ENCODE measurements at places on chromosomes 6 and 20.

DNA sequence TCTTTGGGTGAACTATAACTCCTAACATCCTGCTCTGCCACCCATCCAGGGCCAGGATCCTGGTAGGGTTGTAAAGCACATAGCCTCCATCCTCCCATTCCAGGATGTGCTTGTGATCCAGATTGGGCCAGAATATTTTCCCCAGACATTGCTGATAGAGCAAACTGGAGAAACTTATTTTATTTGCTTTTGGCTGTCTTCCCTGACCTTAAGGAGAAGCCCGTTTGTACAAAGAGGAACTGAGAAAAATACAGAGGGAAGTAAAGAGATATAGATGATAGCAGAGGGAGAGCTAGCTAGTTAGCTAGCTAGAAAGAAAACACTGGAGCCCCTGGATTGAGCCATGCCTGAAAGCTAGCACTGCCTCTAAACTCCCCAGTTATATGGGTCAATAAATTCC lies 9.0 kb upstream of the HDAC2 start:
- DNase-seq, result no peak

DNA sequence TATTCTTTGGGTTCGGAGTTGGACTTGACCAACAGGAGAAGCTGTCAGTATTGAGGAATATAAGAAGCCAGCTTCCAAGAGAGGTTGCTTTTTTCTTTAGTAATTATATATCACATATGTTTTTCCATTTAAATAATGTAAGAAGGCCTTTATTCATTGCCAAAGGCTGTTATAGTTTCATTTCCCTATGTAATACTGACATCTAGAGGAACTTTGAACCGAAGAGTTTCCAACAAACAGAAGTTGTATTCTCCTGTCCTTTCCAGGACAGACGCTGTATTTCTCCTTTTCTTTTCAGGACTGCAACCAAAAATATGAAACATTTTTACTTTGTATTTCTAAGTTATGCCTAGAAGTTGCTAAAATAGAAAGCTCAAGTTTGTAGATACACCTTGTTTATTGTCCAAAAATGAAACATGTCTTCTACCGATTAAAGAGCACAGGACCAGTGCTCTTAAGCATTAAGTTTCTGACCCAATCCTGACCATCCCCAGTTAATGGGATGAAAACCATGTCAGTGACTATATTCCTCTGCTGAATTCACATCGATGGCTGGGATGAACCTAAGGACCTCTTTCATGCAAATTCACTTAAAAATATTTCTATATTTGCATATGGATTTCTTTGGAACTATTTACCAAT lies 55.1 kb downstream of the MYLK4 start:
- DNase-seq, result no peak

- DNase-seq, result no peak
Observed at GRCh38 chr6:72287801-72288200, 334.1 kb upstream of the KCNQ5 start.

DNA sequence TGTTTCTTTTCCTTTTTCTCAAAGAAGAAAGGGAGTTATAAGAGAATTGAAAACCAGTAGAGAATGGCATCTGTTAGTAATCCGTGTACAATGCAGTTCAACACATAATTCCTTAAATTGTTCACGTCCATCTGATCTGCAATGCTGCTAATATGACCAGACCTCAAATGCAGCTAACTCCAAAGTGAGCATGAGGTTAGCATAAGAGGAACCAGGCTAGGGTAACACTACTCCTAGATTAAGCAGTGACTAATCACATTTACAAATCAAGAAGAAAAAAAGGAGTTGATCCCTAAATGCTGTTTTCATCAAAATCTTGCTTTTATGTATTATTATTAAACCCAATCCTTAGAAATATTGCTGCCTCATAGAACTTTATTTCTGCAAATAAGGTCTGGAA lies 432.7 kb upstream of the ARID1B start:
- no peak for DNase-seq

DNA sequence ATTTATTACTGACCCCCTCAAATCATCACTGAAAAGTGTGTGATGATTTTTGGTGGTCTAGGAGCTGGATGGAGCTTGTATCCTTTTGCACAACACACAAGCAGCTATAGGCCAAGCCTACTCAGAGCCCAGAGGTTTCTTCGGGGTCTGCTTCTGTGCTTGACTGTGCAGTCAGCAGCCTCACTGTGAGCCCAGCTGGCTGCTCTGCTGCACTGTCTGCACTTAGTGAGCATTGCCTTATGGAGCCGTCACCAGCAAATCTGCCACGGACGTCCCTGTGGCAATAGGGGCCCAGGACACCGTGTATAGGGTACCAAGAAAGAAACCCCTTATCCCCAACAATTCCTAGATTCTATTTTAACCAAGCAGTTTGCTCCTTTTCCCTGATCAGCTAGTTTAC lies 38.6 kb upstream of the GMPR start:
- no peak for DNase-seq

- DNase-seq, result no peak
Observed at GRCh38 chr20:58576603-58576970, 61.4 kb upstream of the APCDD1L start.

DNA sequence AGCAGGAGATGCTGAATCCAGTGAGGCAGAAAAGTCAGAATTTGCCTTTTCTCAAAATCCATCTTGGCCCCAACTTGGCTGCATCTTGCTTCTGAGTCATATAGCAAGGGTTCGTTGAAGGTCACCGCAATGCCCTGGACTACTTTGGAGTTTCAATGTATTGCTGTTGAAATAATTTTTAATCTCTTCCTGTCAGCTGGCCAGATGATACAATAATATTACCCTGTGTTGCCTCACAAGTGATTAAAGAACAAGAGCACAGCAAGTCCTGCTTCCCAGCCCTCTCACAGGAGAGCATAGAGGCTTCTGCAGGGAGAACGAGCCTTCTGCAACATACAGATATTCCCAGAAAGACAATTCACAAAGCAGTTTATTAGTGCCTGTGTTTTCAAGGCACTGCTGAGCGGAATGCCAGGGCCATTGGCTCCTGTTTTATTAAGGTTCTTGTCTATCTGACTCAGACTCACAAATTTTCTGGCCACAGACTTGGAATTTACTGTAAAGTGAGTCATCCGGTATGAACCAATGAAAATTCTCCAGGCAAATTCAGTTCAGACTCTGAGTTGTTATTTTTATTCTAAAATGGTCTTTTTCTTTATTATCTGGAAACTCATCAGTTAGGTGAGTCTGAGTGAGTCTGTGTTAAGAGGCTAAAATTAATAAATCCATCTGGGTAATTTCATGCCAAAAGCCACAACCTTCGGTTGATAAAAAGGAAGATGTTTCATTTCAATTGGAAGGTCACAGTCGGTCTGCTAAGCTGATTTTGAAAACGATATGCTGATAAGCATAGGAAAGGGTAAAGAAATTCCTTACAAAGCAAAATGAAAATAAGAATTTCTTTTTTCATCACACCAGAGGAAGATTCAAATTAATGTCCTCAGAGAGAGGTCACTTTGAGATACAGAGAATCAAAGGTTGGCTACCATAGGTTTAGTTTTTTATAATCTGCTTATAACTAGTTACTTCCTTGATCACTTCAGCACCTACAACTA lies 289.4 kb upstream of the STXBP5 start:
- DNase-seq, result no peak

- no peak for DNase-seq
Observed at GRCh38 chr6:53487080-53487479, 57.8 kb downstream of the GCLC start.

DNA sequence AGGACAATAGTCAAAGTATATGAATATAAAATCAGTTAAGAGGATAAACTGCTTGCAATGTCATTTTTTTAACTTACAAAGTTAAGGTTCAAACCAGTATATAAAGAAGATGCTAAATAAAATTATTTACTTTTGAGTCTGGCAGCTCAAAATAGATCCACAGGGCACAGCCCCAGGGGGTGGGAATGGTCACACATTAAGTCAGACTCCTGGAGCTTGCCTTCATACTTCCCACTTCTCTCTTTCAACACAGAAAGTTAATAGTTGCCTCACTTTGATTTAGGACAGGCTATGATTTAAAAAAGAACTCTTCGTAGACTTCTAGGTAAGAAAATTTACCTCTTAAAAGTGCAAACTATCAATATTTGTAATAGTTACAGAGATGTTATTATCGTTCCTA lies 158.3 kb upstream of the RUNX2 start:
- no peak for DNase-seq

DNA sequence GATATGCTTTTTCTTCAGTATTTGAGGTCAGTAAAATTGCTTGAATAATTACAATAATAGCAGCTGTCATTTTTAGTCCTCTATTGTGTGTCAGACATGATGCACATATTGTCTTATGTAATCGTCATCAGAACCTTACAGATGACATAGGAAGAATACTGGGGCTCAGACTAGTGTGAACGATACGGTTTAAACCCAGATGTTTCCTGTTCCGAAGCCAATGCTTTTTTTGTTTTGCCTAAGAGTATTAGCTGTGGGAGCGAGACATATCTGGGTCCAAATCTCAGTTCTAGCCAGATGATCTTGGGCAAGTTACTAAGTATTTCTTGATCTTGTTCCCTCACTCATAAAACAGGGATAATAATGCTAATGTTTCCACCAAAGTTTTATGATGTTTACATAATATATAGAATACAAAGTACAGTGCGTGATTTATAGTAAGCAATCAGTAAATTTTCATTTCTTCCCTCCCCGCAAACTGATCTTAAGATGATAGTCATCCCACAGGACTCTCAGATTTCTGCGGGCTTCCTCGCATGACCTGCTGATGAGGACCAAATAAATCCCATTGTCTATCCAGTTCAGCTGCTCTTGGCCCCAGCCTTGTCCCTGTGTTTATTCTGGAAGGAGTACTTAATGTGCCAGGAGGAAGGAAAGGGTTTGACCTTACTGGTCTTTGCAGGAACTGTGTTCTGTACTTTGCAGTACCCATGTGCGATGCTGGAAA lies 98.2 kb downstream of the CAP2 start:
- DNase-seq, result no peak

- no peak for DNase-seq
Observed at GRCh38 chr6:143146186-143146851, 85.6 kb downstream of the AIG1 start.

- no peak for DNase-seq
Observed at GRCh38 chr6:15475872-15476271, 187.0 kb downstream of the DTNBP1 start.

DNA sequence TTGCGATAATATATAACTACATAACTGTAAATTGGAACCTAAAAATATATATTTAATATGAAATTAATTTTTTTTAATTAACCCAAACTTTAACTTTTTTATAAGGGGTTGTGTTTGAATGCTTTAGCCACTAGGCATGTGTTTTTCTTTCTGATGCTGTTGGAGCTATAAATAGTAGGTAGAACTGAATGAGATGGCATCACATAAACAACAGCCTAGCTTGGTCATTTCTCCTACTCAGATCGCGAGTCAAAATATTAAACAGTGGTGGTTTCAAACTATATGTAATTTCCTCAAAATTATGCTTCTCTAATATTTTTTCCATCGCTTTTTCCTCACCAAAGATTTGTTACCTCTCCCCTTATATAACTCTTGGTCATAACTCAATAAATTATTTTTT lies 243.2 kb downstream of the ARID1B start:
- DNase-seq, result no peak

DNA sequence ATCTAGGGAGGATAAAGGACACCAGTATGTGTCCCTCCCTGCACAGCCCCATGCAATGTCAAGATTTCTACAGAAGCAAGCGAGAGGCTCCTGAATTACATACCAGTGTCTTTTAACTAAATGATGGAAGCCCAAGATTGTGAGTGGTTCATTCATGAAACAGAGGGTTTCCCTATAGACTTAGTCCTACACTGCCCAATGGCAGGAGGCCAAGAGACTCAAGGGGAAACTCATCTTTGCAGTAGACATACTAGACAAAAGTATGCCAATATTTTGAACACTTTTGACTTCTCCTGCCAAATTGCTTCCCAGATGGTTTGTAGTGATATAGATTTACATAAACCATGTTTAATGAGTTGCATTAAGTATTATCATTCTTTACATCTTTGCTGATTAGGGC lies 557.2 kb upstream of the JAG1 start:
- no peak for DNase-seq

GRCh38 chr20:41232973-41233926 lies 84.3 kb downstream of the ZHX3 start:
- no peak for DNase-seq

GRCh38 chr20:58707770-58708169 lies 15.2 kb downstream of the NPEPL1 start:
- no peak for DNase-seq

- DNase-seq, result no peak
Observed at GRCh38 chr20:59568509-59569024, 35.8 kb upstream of the PHACTR3 start.

GRCh38 chr20:41436679-41437078 lies 70.1 kb upstream of the EMILIN3 start:
- DNase-seq, result no peak

GRCh38 chr6:52568320-52568719 lies 8.5 kb downstream of the TRAM2 start:
- DNase-seq, result no peak

DNA sequence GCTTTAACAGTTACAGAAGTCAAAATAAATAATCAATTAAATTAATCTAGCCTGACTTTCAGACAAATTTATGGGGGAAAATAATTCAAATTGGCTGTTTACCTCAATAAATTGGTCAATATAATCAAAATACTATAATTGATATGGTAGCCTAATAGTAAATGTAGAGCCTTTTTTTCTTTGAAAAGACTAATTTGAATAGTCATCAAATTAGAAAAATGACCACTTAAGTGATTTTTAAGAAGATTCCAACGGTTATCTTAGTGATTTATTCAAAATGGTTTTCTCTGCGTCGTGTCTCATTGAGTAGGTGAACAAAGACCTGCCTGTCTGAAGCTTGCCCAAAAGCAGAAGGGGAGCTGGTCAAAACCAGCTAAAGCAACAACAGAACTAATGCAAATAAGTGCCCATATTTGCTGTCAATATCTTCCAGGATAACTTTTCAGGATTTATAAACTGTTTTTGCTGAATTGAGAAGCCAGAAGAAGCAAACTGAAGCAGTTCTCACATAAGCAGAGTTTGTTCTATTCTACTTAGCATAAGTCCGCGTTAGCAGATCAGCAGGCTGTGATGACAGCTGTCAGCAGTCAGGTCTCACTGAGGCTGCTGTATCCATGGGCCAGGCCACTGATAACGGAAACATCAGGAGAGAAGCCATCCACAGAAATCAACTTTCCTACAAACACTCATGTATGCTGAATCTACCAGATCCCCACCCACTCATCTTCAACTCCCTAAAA lies 7.0 kb downstream of the RCAN2 start:
- DNase-seq, result no peak

GRCh38 chr6:110897433-110897832 lies 22.8 kb downstream of the AMD1 start:
- DNase-seq, result no peak

- DNase-seq, result no peak
Observed at GRCh38 chr6:165632194-165632593, 30.8 kb downstream of the PDE10A start.
